ENCODE measurements at places on chromosomes 11 and 22.

DNA sequence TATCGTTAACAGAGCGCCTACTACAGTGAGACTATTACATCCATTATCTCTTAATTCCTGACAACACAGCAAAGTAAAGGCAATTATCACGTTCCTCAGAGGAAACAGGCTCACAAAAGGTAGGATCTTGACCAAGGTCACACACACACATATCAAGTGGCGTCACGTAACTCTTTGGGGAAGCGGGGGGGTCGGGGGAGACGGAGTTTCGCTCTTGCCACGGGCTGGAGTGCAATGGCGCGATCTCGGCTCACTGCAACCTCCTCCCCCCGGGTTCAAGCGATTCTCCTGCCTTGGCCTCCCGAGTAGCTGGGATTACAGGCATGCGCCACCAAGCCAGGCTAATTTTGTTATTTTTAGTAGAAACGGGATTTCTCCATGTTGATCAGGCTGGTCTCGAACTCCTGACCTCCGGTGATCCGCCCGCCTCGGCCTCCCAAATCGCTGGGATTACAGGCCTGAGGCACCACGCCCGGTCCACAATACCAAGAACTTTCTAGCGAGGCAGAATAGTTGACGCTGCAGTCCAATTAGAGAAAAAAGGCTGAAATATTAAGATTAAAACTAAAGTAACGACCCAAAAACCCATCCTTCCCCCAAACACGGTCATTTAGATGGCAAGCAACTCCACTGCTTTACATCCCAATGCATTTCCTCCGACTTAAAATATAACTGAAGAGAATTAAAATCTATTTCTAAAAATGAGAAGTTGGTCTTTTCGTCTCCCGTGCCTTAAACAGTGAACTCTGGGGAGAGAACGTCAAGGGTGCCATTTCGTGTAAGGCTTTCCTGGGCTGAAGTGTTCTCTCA lies 1.2 kb downstream of the DDX17 start:
- DNase-seq: peak; percentile 17

GRCh38 chr11:12390687-12391110 lies 13.3 kb downstream of the PARVA start:
- no peak for DNase-seq

DNA sequence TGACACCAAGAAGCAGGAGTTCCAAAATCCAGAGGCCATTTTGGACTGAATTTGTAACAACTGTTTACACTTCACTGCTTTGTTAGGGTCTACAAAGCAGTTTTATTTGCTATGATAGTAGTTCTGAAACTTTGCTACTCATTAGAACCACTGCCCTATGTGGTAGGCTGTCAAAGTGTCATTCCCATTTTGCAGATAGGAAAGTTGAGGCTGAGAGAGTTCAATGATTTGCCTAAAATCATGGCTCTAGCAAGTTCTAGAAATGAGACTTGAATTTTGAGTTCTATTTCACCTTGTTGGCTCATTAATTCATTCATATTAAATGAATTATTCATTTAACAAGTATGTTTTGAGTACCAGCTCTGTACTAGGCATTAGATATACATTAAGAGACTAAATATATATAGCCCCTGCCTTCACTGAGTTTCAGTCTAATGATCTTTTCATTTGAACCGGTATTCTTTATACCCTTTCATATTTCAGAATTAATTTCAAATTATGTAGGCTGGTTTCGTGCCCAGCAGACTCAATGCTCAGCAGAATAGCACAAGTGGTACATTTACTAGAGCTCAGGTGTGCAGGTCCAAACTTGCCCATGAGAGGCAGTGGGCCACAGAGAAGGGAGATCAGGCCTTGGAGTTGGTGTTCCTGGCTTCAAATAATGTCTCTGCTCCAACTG lies 93.5 kb downstream of the ME3 start:
- DNase-seq: no peak

GRCh38 chr11:14555818-14556217 lies 35.6 kb upstream of the PSMA1 start:
- DNase-seq: no peak

DNA sequence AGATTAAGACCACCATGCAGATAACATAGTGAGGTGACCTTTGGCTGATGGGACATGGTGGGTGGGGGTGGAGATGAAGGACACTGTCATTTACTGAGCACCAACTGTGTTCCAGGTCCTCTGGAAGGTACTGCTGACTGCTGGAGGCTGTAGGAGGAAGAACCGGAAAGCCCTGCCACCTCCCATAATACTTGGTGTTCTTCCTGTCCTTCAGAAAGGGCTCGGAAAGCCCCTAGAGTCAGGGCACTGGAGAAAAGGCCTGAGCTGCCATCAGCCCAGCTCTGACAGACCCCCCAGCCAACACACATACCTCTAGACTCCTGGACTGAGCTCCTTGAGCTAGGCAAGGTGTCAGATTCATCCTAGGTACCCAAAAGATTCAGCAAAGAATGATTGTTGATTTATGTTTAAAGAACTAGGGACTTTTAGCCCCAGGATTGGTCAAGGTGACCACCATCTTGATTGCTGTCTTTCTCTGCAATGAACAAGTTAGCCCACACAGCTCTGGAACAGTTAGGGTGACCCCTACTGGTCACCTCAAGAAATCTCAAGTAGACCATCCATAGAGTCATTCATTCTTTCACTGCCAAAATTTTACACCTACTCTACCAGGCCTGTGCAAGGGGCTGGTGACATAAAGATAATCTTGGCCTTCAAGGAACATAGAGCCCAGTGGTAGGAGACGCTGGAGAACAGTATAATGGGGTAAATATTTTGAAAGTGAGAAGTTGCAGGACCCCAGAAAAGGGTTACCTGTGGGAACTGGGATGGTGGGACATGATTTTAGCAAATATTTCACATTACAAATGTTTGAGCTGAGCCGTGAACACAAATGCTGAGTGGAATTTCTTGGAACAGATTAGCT lies 39.4 kb downstream of the IRAG1 start:
- peak; percentile 45 for DNase-seq

GRCh38 chr22:48371391-48371790 lies 1456.3 kb downstream of the BRD1 start:
- DNase-seq: no peak

DNA sequence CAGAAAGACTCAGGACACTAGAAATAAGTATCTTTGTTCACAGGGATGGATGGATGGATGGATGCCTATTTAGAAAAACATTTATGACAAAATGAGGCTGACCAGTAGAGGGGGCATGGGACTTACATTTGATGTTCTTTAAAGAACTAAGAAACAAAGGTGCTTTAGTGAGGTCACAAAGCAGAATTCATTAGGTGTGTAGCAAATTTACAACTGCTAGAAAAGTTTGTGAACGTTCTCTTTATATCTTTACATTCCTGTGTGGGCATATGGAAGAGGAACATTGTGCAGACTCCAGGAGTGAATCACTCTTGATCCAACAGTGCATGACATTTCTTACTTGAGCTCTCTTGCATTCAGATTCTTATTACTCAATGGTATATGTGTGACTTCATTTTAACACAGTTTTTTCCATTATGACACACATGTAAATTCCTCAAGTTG lies 15.8 kb upstream of the SIK2 start:
- DNase-seq: no peak

DNA sequence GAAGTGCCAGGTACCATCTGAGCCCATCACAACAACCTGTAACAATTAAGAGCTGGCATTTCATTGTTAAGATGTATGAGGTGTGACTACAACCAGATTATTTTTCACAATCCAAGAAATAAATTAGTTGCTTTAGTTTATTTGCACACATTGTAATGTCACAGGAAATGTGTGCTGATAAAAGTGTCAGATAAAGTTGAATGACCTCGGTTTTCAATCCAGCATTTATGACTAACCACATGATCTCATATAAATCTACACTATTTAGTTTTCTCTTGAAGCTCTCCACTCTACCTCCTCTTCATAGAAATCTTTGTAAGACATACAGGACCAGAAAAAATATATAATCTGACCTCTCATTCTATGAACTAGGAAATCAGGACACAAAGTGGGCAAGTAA lies 166.2 kb downstream of the PGR start:
- no peak for DNase-seq

DNA sequence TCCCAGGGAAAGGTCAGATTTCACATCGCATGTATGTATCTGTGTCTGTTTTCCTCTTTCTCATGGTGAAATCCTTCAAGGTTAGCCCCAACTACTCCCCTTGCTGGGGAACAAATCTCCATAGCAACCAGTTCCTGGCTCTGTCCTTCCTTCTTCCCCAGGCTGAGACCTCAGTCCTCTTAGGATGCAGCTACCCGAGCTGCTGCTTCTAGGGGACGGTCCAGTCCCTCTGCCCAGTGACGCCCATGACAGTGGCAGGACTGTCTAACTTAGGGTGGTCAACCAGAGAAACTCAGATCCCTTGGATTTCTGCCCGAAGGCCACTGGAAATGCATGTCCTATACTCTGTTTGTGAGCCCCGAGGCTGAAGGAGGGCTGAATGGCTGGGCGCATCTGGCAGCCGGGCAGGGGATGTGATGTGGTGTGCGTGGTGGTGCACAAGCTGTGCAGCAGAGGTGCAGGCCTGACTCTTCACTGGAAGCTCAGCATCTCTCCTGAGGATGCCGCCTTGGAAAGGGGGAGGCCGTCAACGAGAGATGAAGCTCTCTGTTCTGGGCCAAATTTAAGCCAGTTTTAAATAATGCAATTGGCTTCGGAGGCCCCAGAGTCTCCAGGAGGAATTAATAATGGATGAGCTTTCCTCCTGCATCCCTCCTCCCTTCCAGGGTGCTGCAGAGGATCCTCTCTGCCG lies 118.7 kb upstream of the B3GAT1 start:
- no peak for DNase-seq

GRCh38 chr22:39292031-39292462 lies 27.4 kb downstream of the RPL3 start:
- no peak for DNase-seq

DNA sequence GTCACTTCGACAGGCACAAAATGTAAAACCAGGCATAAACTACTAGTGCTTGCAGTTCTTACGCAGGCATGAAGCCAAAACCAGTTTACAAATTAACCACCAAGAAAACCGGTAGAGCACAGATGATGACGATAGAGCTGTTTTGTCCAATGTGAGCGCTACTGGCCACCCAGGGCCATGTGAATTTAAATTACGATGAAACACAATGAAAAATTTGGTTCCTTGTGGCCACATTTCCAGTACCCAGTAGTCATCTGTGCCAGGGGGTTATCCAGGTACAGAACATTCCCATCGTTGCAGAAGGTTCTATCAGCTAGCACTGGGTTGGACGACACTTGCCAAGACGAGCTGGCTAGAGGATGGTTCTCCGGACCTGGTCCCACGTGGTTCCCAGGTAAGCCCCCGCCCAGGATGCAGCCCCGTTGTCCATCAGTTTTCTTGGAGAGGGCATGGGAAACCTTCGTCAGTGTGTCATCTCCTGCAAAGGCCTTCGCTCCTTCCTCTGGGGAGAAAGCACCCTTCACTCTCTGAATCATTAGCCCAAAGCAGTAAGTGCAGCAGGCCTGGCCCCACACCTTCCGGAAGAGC lies 1.1 kb upstream of the CD81 start:
- no peak for DNase-seq

- no peak for DNase-seq
Observed at GRCh38 chr22:43777286-43777685, 34.8 kb downstream of the EFCAB6 start.

GRCh38 chr22:44926491-44927415 lies 83.1 kb downstream of the PHF21B start:
- DNase-seq: no peak

Measured in HuH-7 (cell line).